ENCODE measurements at places on chromosomes 1 and 21. TPM values are rescaled to one million over a fixed set of nuclear protein-coding genes. Genes with fewer than 3 reads are reported as not detected.

- peak; percentile 60 for DNase-seq
- peak overlapping the region; percentile 74 for H3K4me3 ChIP-seq
- no peak overlapping the region for H3K27ac ChIP-seq
- peaks cover 23% of the 10 kb centered on the region for H3K4me1 ChIP-seq
Observed at GRCh38 chr1:44786138-44786840, 1.7 kb downstream of the BEST4 start.

TTC39A gene
- not detected for polyA plus RNA-seq

DNA sequence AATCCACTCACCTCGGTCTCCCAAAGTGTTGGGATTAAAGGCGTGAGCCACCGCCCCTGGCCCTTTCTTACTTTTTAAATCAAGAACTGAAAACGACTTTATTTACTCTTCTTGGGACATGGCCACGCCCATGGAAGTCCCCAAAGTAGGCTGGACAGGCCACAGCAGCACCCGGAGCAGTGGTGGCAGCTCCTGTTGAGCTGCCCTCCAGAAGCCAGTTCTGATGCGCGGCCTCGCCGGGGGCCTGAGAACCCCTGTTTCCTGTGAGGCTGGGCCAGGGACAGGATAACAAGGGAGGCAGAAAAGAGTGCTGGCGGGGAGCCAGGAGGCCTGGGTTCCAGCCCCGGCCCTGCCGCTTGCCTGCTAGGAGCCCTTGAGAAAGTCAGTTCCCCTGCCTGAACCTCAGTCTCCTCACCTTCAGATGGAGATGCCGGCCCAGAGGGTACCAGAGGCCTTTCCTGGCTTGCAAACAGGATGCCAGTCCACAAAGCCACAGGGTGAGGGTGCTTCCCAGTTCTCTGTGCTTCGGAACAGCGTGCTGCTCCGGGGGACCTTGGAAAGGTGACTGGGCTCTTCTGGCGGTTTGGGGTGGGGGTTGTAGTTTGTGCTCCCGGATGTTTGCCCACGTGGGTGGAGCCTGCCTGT is 59.4 kb downstream of the RUNX3 start:
- no peak overlapping the region for H3K4me3 ChIP-seq
- peaks cover 33% of the 10 kb centered on the region for H3K4me1 ChIP-seq
- no peak overlapping the region for H3K27ac ChIP-seq

DNA sequence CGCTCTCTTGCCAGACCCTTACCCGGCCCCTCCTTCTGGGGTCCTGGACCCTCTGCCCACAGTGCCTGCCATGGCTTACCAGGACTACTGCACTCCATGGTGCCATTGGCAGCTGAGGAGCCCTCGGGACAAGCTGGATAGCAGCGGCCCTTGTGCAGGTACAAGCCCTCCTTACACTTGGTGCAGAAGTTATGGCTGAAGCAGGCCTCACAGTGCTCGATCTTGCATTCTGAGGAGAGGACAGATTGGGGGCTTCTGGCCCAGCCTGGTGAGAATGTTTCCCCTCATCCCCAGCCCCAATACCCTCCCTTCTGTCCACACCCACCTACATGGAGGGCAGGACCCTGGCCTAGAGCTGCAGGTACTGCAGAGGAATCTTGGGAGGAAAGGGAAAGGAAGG is 18.4 kb upstream of the GNL2 start:
- no peaks in the 10 kb centered on the region for H3K36me3 ChIP-seq
- H3K4me3 ChIP-seq: no peak overlapping the region
- H3K4me1 ChIP-seq: no peaks in the 10 kb centered on the region
- peaks cover 15% of the 10 kb centered on the region for H3K27me3 ChIP-seq
- no peak overlapping the region for H3K27ac ChIP-seq

GRCh38 chr21:41162096-41162495 is 5.9 kb upstream of the BACE2 start:
- no peaks in the 10 kb centered on the region for H3K36me3 ChIP-seq
- no peak for DNase-seq
- H3K4me3 ChIP-seq: no peak overlapping the region
- H3K27ac ChIP-seq: no peak overlapping the region
- H3K27me3 ChIP-seq: peaks cover 18% of the 10 kb centered on the region

OR2L3 gene
- polyA plus RNA-seq: not detected

NBPF10 gene
- polyA plus RNA-seq: 6.1 TPM

DTL gene
- not detected for polyA plus RNA-seq

DNA sequence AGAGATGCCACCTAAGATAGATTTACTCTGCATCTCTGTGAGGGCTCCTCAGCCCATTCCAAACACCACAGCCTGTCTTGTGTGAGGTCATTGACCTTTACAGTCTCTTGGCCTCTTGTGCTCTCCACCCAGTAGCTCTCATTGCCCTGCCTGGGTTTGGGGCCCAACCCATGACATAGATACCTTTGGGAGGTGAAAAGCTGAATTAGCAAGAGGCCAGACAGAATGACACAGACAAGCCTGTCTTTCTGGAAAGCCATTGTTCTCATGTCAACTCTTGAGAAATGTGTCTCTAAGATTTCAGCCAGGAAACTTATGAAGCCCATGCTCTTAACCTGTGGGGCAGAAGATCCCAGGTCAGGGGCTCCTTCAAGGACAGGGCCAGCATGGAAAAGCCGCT is 18.4 kb upstream of the F3 start:
- no peak for DNase-seq
- H3K4me3 ChIP-seq: no peak overlapping the region
- H3K4me1 ChIP-seq: no peaks in the 10 kb centered on the region

ATP5IF1 gene
- 339 TPM for polyA plus RNA-seq

GRCh38 chr1:1085911-1086841 is 12.1 kb upstream of the RNF223 start:
- H3K36me3 ChIP-seq: no peaks in the 10 kb centered on the region
- H3K4me3 ChIP-seq: no peak overlapping the region
- H3K4me1 ChIP-seq: no peaks in the 10 kb centered on the region
- no peak for DNase-seq

MCOLN2 gene
- polyA plus RNA-seq: 0.75 TPM
